ENCODE measurements at places on chromosomes 4 and X. TPM values are rescaled to one million over a fixed set of nuclear protein-coding genes. Genes with fewer than 3 reads are reported as not detected.

Gene NUDT10
- polyA plus RNA-seq, result 0.08 TPM

DNA sequence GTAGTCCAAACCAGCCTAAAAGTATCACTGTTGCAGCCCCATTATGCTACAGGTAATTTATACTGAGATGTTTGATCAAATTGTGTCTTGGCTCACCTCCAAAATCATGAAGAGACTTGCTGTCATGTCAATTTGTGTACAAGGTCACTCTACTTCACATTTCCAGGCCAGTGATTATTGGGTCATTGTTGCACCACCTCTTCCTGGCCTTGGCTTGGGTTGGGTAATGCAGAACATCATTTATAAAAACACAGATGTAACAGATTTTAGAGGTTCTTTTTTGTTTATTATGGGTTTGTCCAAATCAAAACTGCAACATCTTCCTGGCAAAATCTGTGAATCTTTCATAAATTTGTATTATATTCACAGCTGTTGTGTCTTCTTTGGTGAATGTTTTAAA, 459.5 kb downstream of the ANKRD50 start:
- no peak for DNase-seq

GRCh38 chrX:106168107-106168506, at the start of gene PWWP3B:
TSS of gene PWWP3B (plus strand) at chrX:106168305. CDS start at chrX:106205433, 37,128 bp downstream.
- no peak for DNase-seq

Gene PAGE5
- polyA plus RNA-seq, result not detected

- DNase-seq, result no peak
Measured at GRCh38 chr4:1154523-1155182, 17.7 kb downstream of the SPON2 start.

DNA sequence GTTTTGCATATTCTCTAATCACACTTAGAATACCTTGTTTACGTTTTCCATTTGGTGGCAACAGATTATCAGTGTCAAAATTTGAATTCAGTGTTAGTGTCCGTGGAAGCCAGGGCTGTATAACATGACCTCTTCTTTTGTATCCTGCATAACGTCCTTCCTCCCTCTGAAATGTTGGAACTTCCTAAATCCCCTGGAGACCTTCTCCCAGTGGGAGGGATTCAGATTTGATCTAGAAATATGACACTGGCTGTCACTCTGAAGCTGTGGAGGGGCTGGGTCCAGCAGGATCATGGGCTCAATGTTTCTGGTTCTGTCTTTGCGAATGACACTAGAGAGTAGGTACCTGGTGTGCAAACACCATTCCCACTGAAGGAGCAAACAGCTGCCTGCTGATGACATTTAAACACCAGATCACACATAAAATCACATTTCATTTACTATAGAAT, 850 bp upstream of the CXCL3 start:
- peak; percentile 51 for DNase-seq

DNA sequence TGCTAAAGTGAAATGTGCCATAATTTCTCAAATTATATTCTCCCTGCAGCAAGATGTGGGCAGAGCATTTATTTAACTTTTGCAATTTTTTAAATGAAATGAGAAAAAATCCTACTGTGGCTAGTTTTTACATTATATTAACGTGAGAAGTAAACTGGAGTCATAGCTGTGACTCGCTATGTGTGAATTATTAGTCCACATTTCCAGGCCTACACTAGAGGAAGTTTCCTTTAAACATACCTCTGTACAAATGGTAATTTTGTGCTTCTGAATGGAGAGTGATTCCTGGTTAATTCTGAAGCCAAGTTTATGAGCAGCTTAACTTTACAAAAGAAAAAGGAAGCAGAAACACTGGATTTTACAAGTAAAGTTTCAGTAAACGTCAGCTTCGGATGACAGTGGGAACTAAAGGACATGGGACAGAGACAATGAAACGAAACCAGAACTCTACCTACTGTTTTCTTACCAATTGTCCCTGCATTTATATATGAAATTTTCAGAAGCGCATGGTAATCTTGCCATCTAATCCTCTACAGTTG, 72.4 kb downstream of the FBXO8 start:
- no peak for DNase-seq

Gene NPNT
- not detected for polyA plus RNA-seq

Measured in endothelial cell of umbilical vein (primary cell).